RWPE1 (cell line): ENCODE measurements at places on chromosomes 6 and 20.
A peak's percentile ranks its signal among the peaks of the same experiment; 100 is the strongest.

DNA sequence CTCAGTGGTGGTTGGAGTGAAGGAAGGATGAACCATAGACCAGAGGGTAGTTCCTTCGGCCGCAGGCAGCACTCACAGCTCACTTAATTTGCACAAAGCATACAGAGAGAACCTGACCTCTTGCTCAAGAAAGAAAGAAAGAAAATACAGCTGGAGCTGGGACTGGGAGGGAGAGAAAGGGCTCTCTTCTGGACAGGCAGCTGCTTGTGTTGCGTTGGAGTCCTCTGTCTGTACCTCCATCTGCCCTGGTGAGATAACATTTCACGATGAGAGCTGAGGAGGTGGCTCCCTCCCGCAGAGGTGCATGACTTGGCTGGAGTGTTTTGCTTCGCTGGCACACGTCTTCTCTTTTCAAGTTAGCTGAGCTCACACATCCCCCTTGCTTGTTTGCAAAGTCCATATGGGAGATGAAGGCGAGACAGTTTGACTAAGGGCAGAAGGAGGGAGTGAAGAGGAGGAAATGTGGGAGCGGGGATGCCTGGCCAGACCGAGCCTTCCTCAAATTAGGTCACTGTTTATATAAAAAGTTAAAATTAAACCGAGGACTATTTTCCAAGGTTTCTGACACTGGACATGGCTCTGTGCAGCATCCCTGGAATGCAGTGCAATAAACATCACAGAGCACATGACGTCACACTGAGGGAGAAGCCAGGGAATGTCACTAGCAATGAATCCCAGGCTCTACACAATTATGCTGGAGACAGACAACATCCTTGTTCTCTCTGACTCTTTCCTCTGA lies 359.4 kb downstream of the CD83 start:
- DNase-seq = no peak

DNA sequence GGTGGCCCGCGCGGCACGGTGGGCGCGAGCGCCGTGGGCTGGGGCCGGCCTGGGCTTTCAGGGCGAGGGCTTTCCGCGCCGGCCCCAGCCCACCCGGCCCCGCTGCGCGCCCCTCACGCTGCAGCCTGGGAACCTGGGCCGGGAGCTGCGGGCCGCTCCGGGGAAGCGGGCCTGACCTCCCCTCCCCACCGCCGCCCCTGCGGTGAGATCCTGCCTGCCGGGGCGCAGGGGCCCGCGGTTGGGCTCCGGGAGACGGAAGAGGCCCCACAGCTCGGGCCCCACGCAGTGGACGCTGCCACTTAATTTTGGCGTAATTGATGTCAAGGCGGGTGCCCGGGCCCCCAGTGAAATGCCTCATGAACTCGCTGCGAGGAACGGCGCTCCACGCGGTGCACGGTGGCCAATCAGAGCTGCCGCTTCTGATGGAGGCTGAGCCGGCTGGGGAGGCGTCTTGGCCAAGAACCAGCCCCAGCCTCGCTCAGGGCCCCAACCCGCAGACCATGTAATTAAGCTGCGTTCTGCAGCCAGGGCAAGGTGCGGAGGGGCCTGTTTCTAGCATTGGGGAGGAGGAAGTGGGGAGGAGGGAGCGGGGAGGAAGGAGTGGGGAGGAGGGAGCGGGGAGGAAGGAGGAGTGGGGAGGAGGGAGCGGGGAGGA lies 96.1 kb upstream of the BHLHE23 start:
- DNase-seq = peak; percentile 72

DNA sequence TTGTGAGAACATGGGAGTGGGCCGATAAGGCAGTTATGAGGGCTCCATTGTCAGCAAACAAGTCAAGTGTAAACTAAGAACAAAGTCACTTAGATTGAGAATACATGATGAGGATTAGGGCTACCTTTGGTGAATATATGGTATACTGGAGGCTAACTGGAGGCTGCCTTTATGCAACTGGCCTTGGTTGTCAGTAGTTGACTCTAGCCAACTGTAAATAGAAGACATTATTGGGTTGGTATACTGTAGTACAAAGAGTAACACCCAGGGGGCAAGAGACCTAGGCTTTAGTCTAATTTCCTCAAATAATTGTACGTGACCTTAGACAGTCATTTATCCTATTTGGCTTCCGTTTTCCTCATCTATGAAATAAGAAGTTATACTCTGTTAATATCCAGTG lies 235.2 kb downstream of the ARID1B start:
- no peak for DNase-seq

DNA sequence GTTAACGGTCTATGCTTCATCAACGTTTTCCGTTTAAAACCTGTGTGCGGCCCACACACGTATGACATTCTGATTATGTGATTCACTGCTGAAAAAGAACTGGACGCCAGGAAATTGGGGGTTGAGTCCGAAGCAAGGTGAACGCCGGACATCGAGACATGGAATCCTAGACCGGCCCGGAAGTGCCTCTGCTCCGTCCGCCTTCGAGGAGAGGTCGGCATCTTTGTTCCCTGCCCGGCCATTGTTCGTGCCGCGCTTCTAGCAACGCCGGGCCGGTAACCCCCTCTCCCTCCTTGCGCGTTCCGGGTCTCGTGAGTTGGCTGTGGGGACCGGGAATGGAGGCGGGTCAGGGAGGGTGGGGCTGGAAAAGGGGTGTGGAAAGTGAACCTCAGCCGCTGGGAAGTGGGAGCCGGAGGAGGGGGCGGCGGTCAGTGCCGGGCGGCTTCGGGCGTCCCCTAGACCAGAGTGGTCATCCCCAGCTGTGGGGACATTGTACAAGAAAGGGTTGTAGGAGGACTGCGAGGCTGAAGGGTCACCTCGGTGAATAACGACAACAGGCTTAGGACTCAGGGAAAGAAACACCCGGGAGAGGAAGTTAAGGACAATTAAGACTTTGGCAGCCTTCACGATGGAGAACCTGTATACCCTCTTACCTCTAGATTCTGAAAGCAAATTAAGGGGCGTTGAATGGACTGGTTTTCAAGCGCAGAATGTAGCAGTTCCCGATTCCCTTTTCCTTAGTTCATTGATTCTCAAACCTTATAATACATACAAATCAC lies at the start of gene ZSCAN9:
TSS of gene ZSCAN9 (plus strand) at position 220 of the 779 bp plus-strand sequence. CDS start 1,810 bp downstream, outside the sequence.
- peak; percentile 74 for DNase-seq

- DNase-seq = peak; percentile 88
Measured at GRCh38 chr20:33387177-33387576, 14.1 kb downstream of the CDK5RAP1 start.

DNA sequence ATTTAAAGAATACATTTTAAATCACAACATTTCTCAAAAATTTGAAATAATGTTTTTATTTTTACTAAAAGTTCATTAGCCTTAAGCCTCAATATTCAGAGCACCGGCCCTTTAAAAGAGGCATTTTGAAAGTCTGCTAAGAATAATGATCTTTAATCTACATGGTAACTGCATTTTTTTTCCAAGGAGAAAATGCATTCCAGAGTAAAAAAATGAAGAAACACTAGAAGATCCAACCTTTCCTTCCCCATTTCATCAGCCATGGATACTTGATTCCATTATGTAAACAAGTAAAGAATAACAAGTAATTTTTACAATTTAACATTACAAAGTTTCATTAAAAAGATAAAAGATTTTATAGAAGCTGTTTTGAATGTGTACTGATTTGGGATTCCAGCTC lies 21.8 kb downstream of the LCA5 start:
- no peak for DNase-seq

DNA sequence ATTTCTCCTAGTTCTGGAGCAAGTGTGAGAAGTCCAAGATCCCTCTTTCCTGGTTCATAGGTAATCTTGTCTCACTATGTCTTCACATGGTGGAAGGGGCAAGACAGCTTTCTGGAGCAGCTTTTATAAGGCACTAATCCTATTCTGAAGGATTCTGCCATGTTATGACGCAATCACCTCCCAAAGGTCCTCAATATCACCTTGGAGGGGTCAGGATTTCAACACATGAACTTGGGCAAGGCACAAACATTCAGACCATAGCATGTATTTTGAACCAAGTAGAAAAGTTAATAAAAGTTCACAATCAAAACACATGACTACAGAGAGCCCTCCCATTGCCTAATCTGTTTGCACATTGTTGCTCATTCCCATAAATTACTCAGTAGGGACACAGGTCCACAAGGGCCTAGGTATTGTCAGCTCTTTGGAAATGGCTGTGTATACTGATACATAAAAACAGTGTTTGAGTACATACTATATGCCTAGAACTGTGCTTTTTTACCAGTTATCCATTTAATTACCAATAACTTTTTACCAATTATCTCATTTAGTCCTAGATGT lies 11.3 kb upstream of the TRDN start:
- no peak for DNase-seq

DNA sequence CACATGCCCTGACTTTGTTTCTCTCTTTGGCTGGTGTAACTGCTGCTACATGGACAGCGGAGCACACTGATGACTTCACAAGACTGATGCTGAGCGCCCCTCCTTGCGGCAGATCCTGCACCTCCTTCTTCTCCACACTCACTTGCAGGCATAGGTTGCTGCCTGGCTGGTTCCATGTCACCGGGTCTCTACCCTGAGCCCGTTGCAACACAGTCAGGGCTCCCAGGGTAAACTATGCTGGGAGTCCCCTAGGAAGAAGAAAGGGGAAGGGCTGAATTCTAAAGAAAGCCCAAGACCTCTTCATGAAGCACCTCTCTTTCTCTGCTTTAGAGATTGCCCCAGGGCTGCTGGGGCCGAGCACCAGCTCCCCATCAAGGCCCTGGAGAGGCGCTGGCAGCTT lies 83.3 kb upstream of the DUSP22 start:
- DNase-seq = no peak

- no peak for DNase-seq
Measured at GRCh38 chr6:1627827-1628560, 18.3 kb downstream of the FOXC1 start.
